ENCODE measurements at places on chromosomes 13 and 19.

DNA sequence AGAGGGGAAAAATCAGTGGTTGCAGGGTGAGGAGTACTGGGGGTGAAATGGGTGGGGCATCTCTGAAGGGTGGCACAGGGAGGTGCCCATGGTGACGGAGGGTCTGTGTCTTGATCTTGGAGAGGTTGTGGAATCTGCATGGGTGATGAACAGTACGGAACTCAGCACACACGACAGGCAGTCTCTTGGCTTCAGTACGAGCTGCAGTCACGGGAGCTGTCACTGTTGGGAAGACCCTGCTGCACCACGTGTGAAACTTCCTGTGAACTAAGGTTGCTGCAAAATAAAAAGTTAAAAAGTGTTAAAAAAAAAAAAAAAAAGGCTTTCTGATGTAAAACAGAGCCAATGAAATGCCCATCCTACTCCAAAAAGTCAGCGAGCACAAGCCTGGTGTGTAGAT is 34.3 kb downstream of the TEX29 start:
- no peaks in the 10 kb centered on the region for H3K4me1 ChIP-seq
- H3K27me3 ChIP-seq = no peaks in the 10 kb centered on the region
- H3K27ac ChIP-seq = no peak overlapping the region
- H3K36me3 ChIP-seq = no peaks in the 10 kb centered on the region

DNA sequence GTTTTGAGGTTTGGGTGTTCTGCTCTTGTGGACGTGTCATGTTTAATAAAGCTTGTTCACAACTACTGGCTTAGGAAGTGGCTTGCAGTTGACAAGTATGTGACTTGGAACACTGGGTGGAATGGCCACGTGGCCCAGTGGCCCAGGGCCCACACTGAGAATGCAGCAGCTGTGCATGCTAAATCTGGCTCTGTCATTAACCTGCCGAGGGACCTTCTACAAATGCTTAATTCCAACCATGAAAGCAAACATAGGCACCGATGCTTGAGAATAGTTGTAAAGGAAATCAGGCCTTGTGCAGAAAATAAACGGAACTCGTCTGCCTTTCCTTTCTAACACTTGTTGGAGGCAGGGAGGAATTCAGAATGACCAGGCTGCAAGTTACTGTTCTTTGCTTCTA is 11.6 kb upstream of the CLDN10 start:
- DNase-seq = no peak
- peaks cover 19% of the 10 kb centered on the region for H3K27me3 ChIP-seq
- no peak overlapping the region for H3K4me3 ChIP-seq
- H3K4me1 ChIP-seq = no peaks in the 10 kb centered on the region
- H3K27ac ChIP-seq = no peak overlapping the region

GRCh38 chr13:93226623-93227279 is at the start of gene GPC6:
Gene GPC6, plus strand, starts transcription at chr13:93226807.
- H3K27ac ChIP-seq = peak within 1 kb of the TSS; percentile 77
- peaks cover 2% of the 10 kb centered on the region for H3K4me1 ChIP-seq
- H3K36me3 ChIP-seq = no peaks in the 10 kb centered on the region
- peak within 1 kb of the TSS; percentile 83 for H3K4me3 ChIP-seq
- peak; percentile 96 for DNase-seq

DNA sequence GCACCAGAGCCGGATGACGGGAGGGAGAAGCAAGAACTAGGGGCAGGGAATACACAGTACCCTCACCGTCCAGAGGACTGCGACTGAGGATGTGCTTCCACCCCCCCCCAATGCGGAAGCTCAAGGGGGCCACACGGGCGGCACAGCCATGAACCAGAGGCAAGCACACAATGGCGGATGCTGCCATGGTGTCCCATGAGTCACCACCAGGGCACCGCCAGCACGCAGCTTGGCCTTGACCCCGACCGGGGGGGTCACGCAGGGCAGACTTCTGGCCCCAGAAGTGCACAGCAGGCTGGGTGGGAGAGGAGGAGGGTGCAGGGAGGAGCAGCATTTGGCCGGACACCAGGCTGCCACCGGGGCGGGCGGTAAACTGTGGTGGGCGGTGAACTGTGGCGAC is 83.5 kb upstream of the ZNF254 start:
- H3K36me3 ChIP-seq = no peaks in the 10 kb centered on the region
- H3K27ac ChIP-seq = no peak overlapping the region
- no peak for DNase-seq
- no peaks in the 10 kb centered on the region for H3K4me1 ChIP-seq
- no peaks in the 10 kb centered on the region for H3K27me3 ChIP-seq

DNA sequence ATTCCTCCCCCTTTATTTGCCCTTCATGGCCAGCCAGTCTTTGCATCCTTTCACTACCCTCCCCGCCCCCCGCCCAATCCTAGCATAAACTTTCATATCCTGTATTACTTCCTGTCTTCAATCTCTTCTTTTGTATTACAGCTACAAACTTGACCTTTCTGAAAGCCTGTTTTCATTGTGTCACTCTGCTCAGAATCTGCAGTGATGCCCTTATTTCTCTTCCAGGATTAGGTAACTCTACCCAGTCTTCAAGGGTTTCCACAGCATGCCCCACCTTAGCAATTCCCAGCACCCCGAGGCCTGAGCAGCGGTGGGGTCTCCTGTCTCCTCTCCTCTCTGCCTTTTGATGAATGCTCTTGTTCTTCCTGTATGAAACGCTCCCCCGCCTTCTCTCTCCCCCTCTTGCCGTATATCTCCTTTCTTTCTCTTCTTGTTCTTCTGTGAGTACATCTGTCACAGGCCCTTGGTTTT is 145.6 kb downstream of the SHISA2 start:
- DNase-seq = no peak
- peak overlapping the region; percentile 12 for H3K27ac ChIP-seq
- peaks cover 9% of the 10 kb centered on the region for H3K4me1 ChIP-seq
- no peaks in the 10 kb centered on the region for H3K27me3 ChIP-seq
- no peaks in the 10 kb centered on the region for H3K36me3 ChIP-seq
- H3K4me3 ChIP-seq = no peak overlapping the region

GRCh38 chr13:25168790-25169189 is 3.3 kb downstream of the AMER2 start:
- H3K27ac ChIP-seq = no peak overlapping the region
- peaks cover 13% of the 10 kb centered on the region for H3K4me1 ChIP-seq
- H3K27me3 ChIP-seq = peaks cover 56% of the 10 kb centered on the region
- H3K36me3 ChIP-seq = no peaks in the 10 kb centered on the region
- no peak overlapping the region for H3K4me3 ChIP-seq
- no peak for DNase-seq

DNA sequence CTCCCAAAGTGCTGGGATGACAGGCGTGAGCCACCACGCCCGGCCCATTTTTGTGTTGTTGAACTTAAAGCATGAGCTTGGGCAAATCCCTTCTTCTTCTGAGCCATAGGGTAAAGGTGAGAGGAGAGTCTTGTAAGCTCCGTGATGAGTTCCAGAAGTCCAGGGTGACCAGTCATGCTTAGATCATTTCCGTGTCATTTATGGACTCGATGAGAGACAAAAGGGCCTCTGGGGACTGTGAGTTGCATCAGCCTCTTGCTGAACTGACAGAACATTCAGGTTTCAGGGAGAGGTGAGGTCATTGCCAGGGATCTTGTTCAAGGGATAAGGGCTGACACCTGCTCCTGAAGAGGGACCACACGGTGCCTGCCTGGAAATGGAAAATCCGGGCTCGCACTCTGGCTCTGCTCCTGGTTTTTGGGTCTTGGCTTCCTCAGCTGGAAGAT is 53.6 kb downstream of the GADD45B start:
- peak; percentile 99 for DNase-seq
- no peak overlapping the region for H3K4me3 ChIP-seq
- H3K4me1 ChIP-seq = peaks cover 14% of the 10 kb centered on the region
- H3K27ac ChIP-seq = no peak overlapping the region
- H3K36me3 ChIP-seq = no peaks in the 10 kb centered on the region
- no peaks in the 10 kb centered on the region for H3K27me3 ChIP-seq

GRCh38 chr19:18388100-18388959 is 2.4 kb downstream of the GDF15 start:
- no peaks in the 10 kb centered on the region for H3K27me3 ChIP-seq
- peak overlapping the region; percentile 78 for H3K4me3 ChIP-seq
- peak; percentile 57 for DNase-seq
- peaks cover 21% of the 10 kb centered on the region for H3K4me1 ChIP-seq
- H3K27ac ChIP-seq = peak overlapping the region; percentile 44

DNA sequence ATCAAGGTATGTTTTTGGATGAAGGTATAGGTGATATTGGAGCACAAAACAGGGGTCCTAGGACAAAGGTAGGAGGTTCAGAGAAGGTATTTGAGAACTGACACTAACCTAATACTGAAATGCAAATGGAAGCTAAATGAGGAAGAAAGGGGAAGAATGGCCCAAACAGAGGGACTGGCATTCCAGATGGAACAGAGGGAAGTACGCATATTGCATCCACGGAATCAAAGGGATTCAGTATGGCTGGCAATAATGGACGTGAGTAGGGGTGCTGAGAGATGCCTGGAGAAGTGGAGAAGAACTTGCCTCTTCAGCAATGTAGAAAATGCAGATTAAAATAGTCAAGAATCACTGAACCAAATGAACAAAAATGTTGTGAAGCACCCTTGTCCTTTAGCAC is 283.5 kb upstream of the DACH1 start:
- DNase-seq = no peak
- H3K4me1 ChIP-seq = no peaks in the 10 kb centered on the region
- H3K4me3 ChIP-seq = no peak overlapping the region
- H3K36me3 ChIP-seq = no peaks in the 10 kb centered on the region
- no peaks in the 10 kb centered on the region for H3K27me3 ChIP-seq
- peak overlapping the region; percentile 14 for H3K27ac ChIP-seq

GRCh38 chr13:35789335-35790165 is 313.1 kb upstream of the MAB21L1 start:
- peaks cover 1% of the 10 kb centered on the region for H3K4me1 ChIP-seq
- no peaks in the 10 kb centered on the region for H3K27me3 ChIP-seq
- no peaks in the 10 kb centered on the region for H3K36me3 ChIP-seq
- H3K27ac ChIP-seq = no peak overlapping the region

- no peaks in the 10 kb centered on the region for H3K36me3 ChIP-seq
- H3K4me3 ChIP-seq = no peak overlapping the region
- H3K27ac ChIP-seq = no peak overlapping the region
- H3K4me1 ChIP-seq = no peaks in the 10 kb centered on the region
These were observed 966.8 kb downstream of the SLITRK5 start for GRCh38 chr13:88637935-88638334.

DNA sequence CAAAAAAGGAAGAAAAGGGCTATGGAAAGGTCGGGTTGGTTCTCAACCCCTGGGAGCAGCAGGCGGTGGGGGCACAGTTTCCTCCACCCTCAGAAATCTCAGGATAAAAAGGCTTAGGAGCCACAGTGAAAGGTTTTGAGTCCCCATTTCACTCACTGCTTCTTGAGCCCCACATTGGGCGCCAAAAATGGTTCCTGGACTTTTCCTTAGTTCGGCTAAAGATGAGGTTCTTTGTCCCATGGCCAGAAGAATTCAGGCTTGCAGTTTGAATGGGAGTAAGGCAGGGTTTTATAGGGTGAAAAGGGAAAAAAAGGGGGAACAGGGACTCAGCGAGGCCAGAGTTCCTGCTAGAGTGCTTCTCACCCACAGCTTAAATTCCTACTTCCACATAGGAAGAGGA is 179.5 kb downstream of the GGACT start:
- peak overlapping the region; percentile 31 for H3K4me3 ChIP-seq
- no peaks in the 10 kb centered on the region for H3K4me1 ChIP-seq
- no peaks in the 10 kb centered on the region for H3K27me3 ChIP-seq
- peak; percentile 28 for DNase-seq

Measured in mesenchymal stem cell (in vitro differentiated cells and primary cell).